ENCODE measurements at places on chromosomes 2 and 18.

- DNase-seq, result no peak
These were observed 55.2 kb downstream of the BCL11A start for GRCh38 chr2:60498127-60498815.

- DNase-seq, result no peak
These were observed 109.9 kb downstream of the CEP192 start for GRCh38 chr18:13100942-13101658.

DNA sequence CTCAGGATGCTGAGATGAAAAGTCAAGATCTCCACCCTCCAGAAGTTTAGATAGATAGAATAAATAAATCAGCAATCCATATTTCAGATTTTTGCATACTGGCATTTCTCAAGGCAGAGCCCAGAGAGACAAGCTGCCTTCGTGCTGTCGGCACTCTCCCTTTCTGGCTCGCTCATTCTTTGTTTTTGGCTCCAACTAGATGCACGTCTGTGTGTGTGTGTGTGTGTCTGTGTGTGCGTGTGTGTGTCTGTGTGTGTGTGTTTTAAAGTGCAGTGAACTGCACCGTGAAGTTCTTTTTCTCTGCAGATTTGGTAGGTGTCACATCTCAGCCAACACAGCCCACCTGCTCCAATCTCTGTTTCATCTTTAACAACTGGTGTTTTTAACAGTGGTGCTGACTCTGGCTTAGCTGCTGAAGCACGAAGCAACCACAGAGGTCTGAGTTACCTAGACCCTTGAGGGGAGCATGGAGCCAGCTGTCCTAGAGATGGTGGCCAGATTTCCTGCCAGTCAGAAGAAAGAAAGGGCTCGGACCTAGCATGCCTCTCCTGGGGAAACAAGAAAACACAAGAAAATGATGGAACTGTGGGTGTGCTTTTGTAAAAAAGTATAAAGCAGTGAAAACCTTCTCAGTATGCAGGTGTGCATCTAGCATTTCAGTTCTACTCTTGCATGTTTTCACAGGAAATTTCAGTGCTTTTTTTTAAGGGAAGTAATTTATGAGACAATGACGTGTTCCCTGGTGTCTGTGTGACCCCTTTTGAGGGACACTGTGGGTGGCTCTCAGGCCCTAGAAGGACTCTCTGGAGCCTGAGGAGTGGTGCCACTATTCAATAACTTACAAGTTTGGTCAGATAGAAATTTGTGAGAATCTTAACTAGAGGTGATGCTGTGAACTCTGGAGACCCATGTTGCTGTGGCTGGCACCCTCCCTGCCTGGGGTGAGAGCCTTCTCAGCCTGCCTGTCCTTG is 364.3 kb downstream of the RNF144A start:
- no peak for DNase-seq

DNA sequence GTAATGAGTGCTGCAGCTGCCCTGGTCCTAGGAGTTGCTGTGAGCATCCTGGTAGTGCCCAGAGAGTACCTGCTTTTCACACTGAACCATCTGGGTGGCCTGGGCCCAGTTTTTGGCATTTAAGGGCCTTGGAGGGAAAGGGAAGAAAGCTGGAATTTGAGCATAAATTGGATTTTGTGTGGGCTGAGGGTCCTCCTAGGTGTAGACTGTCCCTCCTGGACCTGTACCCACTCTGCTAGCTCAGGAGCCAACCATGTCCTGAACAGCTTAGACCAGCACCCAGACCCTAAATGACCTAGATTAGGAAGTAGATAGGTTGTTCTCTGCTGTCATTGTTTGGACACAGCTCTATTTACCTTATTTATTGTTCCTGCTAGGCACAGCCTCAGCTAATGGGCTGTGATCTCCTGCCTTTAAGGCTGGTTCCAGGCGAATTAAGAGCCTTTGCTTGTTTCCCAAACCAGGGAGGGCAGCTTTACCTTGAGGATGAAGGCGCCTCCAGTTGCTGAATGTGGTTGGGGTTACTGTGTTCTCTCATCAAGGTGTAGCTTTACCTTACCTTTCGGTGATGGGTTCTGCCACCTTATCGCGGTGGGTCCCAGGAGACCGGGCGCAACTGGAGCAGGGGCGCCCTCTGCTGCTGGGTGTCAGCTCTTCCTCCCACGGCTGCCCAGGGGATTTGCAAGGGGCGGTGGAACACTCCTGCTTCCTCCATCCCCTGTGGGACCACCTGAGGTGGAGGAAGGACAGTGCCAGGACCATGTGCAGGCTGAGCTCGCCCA is 34.4 kb downstream of the ITGA6 start:
- DNase-seq, result peak; percentile 67

GRCh38 chr2:178976351-178976750 is 73.6 kb downstream of the CCDC141 start:
- no peak for DNase-seq

DNA sequence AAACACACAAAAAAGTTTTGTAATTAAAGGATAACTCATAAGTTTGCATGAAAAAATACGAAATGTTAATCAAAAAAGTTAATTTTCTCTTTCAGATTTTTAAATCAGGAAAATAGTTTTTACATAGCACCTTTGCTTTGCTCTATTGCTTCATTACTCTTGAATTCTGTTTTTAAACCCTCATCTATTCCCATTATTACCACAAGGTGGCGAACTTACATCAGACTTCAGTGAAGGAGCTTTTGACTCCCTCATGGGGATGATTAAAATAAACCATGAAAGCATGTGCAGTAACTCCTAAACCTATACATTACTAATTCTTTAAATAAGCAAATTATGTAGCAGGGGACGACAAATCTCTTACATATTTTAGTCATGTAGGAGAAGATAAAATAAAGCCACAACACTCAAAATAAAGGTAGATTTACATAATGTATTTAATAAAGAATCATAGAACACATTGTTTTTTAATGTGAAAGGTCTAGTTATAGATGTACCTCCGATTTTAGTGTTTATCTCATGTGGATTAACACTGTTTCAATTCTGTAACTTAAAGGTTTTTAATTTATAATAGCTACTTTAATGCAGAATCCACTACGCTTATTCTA is 105.2 kb downstream of the NETO1 start:
- no peak for DNase-seq

DNA sequence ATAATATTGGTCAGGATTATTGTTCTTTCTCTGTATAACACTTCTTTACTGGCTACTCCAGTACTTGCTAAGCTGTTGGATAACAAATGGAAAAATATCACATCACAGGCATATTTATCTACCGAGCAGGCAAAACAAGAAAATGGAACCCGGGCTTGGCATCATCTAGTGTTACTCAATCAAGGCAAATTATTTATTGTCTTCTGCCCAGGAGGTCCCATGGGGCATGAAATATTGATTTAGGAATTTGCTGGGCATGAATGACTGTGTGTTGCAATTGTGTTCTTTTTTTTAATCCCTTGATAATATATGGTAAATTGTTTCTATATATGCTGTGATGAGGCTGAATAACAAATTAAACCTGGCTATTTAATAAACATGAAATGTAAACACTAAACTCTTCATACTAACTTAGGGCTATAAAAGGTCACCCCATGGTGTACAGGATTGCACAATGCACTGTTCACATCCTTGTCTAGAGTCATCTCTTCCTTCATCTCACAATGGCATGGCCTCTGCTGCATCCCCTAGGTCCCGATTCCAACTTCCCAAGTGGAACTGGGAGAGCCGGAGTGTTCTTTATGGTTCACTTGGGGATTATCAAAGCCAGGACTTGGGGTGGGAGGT is 2.2 kb upstream of the PARD3B start:
- no peak for DNase-seq

DNA sequence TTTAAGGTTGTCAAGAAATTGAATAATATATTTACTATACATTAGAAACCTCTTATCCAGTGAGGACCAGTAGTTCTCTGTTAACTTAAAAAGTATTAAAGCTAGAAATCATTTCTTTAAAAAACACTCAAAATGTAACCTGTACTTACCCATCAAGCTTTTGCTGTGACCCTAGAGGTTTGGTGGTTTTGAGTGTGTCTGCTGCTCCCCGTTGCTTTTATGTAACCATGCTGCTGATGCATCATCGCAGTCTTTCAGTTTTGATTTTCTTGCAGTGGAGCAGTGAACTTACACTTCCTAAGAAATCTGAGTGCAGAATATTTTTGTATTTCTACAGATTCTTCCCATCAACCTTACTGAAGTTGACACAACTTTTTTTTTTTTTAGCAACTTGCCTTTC is 34.2 kb downstream of the MRPS9 start:
- DNase-seq, result no peak

DNA sequence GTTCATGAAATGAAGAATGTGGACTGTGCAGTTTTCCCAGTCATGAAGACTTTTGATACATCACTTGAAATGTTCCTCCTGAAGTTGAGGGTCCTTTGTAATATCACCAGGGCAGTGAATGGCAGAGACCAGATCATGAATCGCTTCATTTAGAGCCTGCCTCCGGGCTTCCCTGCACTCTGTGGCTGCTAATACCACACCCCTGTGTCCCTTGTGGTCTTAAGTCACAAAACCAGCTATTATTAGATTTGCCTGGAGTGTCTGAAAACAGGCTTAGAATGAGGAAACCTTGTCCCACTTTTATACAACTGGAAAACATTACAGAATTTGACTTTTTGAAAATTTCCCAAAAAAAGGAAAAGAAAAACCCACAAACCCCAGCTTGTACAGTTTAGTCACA is 147.9 kb downstream of the MGAT5 start:
- no peak for DNase-seq

DNA sequence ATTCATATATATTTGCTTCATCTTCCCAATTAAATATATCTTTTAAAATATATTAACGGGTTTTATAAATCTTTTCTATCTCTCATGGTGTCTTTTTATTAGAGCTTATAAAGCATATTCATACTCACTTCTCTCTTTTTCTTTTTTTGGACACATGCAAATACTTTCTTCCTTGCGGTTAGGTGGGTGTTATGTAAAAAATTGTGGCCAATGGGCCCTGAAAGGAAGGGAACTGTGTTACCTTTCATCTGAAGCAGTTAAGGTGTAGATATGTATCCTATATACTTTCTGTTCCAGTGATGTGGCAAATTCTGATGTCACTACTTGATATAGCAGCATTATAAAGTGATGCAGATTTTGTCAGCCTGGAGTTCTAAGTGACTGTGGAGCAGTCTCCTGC is 714.5 kb downstream of the PLCL1 start:
- DNase-seq, result no peak

- DNase-seq, result no peak
These were observed 67.1 kb upstream of the CTDP1 start for GRCh38 chr18:79612291-79613108.

DNA sequence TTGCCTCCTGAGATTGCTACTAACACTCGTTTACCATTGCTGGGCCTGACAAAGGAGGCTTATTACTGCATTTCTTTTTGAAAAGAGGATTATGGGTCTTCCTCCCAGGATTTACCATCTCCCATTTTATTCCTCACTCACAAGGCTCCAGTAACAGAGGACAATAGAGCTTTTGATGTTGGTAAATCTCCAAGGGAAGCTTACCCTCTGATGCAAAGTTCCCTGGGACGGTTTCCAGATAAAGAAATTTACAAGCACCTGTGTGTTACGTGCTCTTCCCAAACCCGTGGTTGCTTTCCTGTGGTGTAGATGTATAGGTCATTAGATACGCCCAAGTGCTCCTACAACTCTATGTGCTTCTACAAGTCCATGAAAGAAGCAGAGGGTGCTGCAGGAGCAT is 17.1 kb downstream of the VSNL1 start:
- no peak for DNase-seq

- DNase-seq, result no peak
These were observed 161.4 kb upstream of the GULP1 start for GRCh38 chr2:188130317-188130716.

DNA sequence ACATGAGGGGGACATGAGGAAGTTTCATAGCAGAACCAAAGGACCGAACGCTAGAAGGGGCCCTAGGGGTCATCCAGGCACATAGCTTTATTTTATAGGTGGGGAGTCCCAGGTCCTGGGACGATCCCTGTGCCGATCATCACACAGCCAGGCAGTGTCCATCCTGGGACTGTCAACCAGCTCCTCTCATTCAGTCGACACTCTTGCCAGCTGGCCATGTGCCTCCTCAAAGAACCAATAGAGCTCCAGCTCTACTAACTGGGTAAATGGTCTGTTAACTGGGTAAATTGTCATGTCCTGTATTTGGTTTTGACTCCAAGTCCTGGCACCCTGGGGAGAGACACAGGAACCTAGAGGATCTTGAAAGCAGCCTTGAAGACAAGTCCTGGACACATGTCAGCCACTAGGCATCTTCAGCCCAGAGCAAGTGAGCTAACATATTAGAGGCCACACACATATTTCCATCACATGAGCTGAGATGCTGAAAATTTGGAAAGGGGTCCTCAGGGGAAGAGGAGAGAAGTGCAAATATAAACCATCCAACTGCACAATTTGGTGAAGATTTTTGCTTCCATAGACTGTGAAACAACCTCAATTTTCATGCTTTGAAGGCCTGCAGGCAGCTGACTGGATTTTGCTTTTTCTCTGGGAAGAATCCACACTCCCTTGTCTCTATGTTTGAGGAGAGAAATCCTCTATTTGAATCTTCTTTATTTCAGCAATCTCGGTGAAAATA is 361.1 kb upstream of the SLC14A2 start:
- no peak for DNase-seq

DNA sequence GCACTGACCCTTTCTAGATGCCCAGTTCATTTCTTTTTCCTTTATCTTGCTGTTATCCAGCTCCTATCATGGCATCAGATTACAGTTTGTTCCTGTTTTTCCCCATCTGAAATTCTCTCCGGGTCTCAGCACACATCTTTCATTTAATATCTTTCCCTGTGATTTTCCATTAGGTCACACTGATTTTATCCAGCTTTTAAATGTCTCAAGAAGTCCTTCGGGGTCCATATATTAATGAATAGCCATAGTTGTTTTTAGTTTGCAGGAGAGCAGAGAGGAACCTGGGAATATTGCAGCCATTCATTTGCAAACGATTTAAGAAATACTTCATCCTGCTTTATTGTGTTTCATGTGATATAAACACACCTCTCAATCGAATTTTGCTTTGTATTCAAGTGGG is 374.2 kb downstream of the TDRD15 start:
- no peak for DNase-seq

DNA sequence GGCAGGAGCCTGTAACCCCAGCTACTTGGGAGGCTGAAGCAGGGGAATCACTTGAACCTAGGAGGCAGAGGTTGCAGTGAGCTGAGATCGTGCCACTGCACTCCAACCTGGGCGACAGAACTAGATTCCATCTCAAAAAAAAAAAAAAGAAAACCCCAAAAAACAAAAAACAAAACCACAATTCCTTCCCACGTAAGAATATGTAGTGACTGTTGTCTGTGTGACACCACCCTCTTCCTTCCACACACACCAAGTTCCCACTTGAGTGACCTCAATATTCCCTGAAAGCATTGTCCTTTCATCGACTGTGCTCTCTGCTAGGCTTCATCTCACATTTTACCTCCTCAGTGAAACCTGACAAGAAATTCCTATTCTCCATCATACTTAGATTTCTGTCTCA is 8.8 kb upstream of the THADA start:
- DNase-seq, result no peak

GRCh38 chr2:118169359-118170005 is 81.2 kb downstream of the INSIG2 start:
- DNase-seq, result no peak

GRCh38 chr2:239003624-239004273 is 155.9 kb downstream of the TWIST2 start:
- no peak for DNase-seq

Measured in T-helper 17 cell (primary cell).